Activated T-cell treated with anti-CD3 and anti-CD28 coated beads, Interleukin-2, amount 50 U/mL, for 72 hours (primary cell): ENCODE measurements at places on chromosomes 7 and 10. TPM values are rescaled to one million over a fixed set of nuclear protein-coding genes. Genes with fewer than 3 reads are reported as not detected.

The FAM180A gene
- total RNA-seq, result not detected

The TCF7L2 gene
- total RNA-seq, result 6.1 TPM

The TWIST1 gene
- total RNA-seq, result 6.5 TPM

The MKI67 gene
- total RNA-seq, result 249 TPM

The TMEM229A gene
- total RNA-seq, result not detected

The THAP5 gene
- total RNA-seq, result 29.2 TPM

The BICC1 gene
- not detected for total RNA-seq

The HABP2 gene
- total RNA-seq, result not detected

The SPDYE8 gene
- total RNA-seq, result not detected

The HMX3 gene
- total RNA-seq, result 2.0 TPM

The PRKCQ gene
- 42.9 TPM for total RNA-seq

The SYT15 gene
- total RNA-seq, result 1.6 TPM

The IFIT1 gene
- total RNA-seq, result 0.79 TPM

The AMPH gene
- 0.07 TPM for total RNA-seq

The NOLC1 gene
- 98.2 TPM for total RNA-seq

The CDC14C gene
- not detected for total RNA-seq

The PNLIPRP3 gene
- total RNA-seq, result not detected

The GOLGA7B gene
- 0.83 TPM for total RNA-seq

The SEMA3A gene
- total RNA-seq, result 0.62 TPM

The CCL24 gene
- total RNA-seq, result not detected

The DLX5 gene
- total RNA-seq, result not detected

The RADIL gene
- 0.50 TPM for total RNA-seq

The ANKRD22 gene
- 0.24 TPM for total RNA-seq

The SEMA3C gene
- total RNA-seq, result not detected

The NUTM2D gene
- total RNA-seq, result 1.5 TPM

The RET gene
- total RNA-seq, result 0.29 TPM

The MRLN gene
- total RNA-seq, result not detected

The ITGB1 gene
- total RNA-seq, result 91.2 TPM

The NEUROG3 gene
- 0.39 TPM for total RNA-seq

The SLC26A5 gene
- total RNA-seq, result not detected

The CFTR gene
- not detected for total RNA-seq

The GPR26 gene
- total RNA-seq, result not detected

The RBM20 gene
- total RNA-seq, result 0.37 TPM

The DNA2 gene
- total RNA-seq, result 40.3 TPM

The PKD2L1 gene
- 0.60 TPM for total RNA-seq
